T-cell (primary cell): ENCODE measurements at places on chromosomes 12 and 14. TPM values are rescaled to one million over a fixed set of nuclear protein-coding genes. Genes with fewer than 3 reads are reported as not detected.
A peak's percentile ranks its signal among the peaks of the same experiment; 100 is the strongest.

SALL2 gene
- 4.5 TPM for total RNA-seq

DPY19L2 gene
- total RNA-seq = 2.9 TPM

OTOGL gene
- not detected for total RNA-seq

NAA30 gene
- 13.6 TPM for total RNA-seq

OR4K13 gene
- total RNA-seq = not detected

PZP gene
- total RNA-seq = not detected

DYRK4 gene
- 21.9 TPM for total RNA-seq

E2F7 gene
- total RNA-seq = 0.63 TPM

DNA sequence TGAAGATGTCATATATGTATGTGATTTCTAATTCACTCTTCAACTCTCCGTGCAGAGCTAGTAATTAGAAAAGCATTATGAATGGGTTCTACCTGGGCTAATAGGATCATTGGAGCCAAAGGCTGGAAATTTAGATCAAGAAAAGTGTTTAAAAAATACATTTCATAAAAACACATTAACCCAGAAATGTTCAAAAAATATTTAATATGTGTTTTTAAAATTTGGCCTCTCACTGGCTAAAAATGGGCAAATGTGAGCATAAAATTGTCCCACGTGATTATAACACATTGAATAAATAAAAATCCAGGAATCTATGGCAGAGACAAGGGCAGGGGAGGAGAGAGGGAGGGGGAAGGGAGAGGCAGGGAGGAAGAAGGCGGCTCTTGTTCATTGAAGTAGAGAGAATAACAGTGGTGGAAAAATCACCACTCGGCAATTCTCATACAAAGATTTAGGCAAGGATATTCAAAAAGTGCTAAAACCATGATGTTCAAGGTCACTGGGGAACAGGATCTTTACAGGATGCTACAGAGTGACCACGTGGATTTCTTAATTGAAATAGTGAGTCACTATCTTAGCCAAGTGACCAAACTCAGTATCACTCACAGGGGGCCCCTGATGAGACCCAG lies 38.8 kb downstream of the FBXO21 start:
- no peak for DNase-seq

DNA sequence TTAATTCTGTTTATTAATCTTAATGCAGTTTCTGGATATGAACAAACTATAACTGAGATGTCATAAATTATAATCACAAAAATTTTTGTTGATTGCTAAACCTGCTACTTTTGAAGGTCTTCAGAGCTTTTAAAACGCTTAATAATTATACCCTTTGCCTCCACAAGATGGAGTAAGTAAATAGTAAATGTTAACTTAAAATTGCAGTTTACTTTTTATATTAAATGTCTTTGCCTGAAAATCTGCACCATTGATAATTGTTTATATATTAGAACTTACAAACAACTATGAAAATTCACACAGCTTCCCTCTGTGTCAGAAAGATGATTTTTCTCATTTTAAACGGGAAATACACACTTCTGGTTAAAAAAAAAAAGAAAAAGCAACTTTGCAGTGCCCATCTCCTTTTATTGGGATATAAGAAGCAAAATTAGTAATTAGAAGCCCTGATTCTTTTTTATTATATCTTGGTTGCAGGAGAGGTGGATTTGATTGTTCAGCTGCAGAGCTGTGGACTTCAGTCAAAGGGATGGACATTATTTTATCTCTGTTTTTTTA lies 35.6 kb downstream of the SCFD1 start:
- no peak for DNase-seq

GRCh38 chr14:105207460-105207901 lies 26.4 kb upstream of the NUDT14 start:
- DNase-seq = no peak

DNA sequence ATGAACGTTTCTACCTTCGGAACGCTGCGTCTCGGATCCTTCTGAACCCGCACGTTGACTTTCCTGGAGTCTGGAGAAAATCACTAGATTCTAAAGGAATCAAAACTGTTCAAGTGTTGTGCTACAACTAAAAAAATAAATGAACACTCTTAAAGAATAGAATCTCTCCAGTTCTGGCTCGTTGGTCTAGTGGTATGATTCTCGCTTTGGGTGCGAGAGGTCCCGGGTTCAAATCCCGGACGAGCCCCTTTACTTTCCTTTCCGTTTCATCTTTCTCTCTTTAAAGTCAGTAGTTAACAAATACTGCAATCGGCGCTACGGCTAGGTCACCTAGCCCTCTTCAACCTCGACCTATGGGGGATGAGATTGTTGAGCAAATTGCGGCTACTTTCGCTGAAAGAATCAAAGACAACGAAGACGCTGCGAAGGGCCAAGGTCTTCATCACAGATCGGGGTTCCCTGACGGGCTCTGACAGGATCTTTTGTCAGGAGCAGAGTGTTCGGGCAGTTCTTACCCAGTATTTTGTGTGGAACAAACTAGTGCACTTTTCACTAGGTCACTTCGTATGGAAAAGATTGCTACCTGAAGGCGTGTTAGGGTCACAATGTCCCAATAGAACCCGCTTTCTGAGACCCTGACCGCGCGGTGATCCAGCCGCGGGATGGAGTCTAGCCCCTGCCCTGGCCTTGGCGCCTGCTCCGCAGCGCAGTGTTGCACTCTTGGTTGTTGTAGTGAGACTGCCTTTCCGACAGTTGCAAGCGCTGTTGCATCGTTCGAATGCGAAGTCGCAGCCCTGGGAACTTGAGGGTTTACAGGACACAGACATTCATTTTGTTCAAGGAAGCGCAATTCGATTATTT lies 8.4 kb downstream of the OR6S1 start:
- peak; percentile 55 for DNase-seq

- no peak for DNase-seq
These were observed 22.5 kb downstream of the MRPS35 start for GRCh38 chr12:27733052-27733656.

DNA sequence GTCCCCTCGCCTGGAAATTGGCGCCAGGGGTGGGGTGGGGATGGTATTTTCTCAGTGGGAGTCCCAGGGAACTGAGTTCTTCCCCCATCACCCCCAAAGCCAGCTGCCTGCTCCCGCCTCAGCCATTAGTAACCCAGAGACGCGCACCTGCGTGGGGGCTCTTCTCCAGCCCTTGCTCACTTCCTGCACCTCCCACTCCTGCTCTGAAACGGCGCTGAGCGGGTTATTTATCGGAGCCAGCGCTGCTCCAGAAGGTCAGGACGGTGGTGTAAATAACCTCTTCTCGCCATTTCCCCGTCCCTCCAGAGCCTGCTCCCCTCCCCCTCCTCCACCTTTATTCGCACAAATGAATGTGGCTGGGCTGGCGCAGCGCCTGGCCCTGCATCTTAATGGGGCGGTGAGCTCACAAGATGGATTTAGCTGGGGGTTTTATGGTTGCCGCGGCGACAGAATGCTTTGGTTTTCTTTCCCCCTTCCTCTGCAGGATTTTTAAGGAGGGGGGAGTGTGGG lies 12.2 kb downstream of the GPR84 start:
- DNase-seq = peak; percentile 10

- DNase-seq = no peak
These were observed 9.5 kb downstream of the OAS1 start for GRCh38 chr12:112916270-112916669.

DNA sequence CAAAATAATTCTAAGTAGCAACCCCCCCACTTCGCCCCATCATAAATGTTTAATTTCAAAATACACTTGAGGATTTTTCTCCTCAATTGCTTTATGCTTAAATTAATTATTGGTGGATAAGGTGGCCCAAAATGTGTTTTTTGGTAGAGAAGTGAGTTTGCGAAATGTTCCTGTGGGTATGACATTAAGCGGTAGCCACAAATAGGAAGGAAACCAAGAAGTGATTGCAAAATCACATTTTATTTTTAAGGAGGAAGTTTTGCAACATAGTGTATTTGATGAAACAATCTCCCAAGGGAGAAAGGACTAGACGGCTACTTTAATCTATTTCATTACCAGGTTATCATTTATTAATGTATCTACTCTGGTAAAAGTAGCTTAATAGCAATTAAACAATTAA lies 25.5 kb downstream of the SLC25A3 start:
- DNase-seq = no peak

- DNase-seq = peak; percentile 59
These were observed 11.3 kb upstream of the SNAPC1 start for GRCh38 chr14:61750708-61751474.

DNA sequence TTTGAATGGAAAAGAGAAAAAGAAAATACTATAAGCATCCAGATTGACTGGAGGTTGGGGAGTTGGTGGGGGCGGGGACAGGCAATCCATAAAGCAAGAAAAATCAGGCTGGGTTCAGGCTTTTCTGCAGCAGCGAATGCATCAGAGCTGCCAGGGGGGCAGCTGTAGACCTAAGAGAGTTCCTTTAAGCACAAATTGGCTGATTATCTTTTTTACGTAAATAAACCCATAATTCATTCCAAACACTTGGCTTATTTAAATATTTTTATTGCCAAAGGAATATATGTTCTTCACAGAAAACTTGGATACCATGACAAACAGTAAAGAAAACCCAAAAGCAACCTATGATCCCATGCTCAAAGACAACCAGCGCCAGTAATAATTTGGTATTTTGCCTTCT lies 10.2 kb downstream of the BDKRB2 start:
- DNase-seq = no peak

DNA sequence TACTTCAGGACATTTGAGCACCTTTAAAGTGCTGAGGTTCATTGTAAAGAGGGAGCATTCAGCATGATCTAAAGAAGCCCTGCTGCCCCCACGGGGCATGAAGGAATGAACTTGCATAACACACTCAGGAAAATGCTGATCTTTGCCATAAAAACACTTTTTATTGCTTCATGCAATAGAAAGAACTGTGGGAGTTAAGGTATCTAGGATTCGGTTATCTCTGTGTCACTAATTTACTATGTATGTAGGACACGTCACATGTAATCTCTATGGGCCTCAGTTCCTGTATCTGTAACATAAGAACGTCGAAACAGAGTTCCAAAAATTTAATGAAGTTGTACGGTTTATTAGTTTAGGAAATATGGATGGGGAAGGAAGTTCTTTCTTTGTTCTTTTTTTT lies 33.0 kb downstream of the BTBD7 start:
- DNase-seq = no peak

- DNase-seq = no peak
These were observed 179.6 kb downstream of the SLC35F4 start for GRCh38 chr14:57686304-57686703.

GRCh38 chr14:43587183-43587582 lies 919.9 kb downstream of the FSCB start:
- no peak for DNase-seq
